Left ventricle myocardium inferior (tissue), 1 donor: ENCODE measurements at places on chromosomes 6 and 20. TPM values are rescaled to one million over a fixed set of nuclear protein-coding genes. Genes with fewer than 3 reads are reported as not detected.

The TRIM10 gene
- not detected for total RNA-seq

- no peak for DNase-seq
Measured at GRCh38 chr6:23656255-23657194, 469.5 kb upstream of the NRSN1 start.

GRCh38 chr20:48826069-48826468, 1.7 kb downstream of the PREX1 start:
- no peak for DNase-seq

GRCh38 chr6:125732398-125732797, 17.0 kb upstream of the HEY2 start:
- no peak for DNase-seq

The PPIL6 gene
- total RNA-seq, result 3.9 TPM

GRCh38 chr6:4102687-4103244, 23.8 kb upstream of the FAM217A start:
- DNase-seq, result no peak
